Cortex of kidney (tissue), 1 donor: ENCODE measurements at places on chromosomes 6 and 20.

GRCh38 chr6:5084360-5084780 is 771 bp upstream of the PPP1R3G start:
- DNase-seq, result no peak

- no peak for DNase-seq
Observed at GRCh38 chr20:34069341-34070078, 42.5 kb downstream of the EIF2S2 start.

- no peak for DNase-seq
Observed at GRCh38 chr20:53104884-53105283, 132.7 kb downstream of the TSHZ2 start.

DNA sequence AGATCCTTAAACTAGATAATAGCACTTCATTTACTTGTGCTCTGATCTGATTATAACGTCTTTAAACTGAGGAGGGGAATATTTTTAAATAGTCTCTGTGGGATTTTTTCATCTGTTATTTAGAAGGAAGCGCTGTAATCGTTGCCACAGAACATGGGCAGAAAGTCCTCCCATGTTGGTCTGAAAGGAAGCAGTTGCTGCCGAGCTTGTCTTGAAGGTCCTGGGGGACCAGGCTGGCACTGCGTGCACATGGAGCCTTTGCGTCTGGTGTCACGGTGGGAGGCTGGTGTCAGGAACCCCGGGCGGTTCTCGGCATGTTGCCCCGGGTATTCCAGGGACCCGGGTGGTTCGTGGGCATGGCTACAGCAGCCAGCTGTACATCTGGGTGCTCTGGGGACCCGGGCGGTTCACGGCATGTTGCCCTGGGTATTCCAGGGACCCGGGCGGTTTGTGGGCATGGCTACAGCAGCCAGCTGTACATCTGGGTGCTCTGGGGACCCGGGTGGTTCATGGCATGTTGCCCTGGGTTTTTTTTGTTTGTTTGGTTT is 11.5 kb downstream of the TPD52L2 start:
- DNase-seq, result no peak

DNA sequence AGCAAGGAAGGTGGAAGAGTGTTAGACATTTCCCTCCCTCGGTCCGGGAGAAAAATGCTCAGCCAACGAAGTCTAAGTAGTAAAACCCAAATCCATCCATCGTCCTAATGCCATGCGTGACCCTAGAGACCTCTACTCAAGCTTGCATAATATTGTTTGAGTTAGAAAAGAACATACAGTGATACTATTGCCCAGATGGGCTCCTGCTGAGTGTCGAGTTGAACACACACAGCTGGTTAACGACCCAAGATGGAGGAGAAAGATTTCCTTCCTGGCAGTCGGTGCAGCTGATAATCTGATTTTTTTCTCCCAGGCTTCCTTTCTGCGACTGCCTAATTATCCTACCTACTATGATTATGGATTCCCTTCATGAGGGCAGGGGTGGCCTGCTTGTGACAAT is 164.4 kb upstream of the KCNG1 start:
- no peak for DNase-seq

- DNase-seq, result no peak
Observed at GRCh38 chr6:109454496-109455436, 806 bp downstream of the MICAL1 start.

DNA sequence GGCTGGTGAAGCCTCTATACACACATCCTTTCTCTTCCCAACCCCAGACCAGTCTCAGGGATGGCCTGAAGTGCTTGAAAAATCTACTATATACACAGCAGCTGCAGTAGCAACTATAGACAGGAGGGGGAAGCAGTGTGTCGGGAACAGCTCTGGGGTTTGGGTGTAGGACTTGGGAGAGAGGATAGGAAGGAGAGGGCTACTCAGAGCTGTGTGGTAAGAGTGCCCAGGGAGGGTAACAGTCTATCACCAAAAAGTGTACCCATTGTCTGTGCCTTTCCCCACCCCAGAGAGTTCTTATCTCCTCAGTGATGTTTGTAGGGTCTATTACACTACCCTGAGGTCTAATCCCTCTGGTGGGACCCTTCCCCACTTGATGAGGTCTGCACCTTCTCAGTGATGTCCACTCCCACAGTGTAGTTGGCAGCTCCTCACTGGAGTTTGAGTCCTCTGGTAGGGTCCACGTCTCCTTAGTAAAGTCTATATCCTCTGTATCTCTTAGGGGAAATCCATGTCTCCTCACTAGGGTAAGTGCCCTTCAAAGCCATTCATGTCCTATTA is 1.5 kb upstream of the GGT7 start:
- no peak for DNase-seq

DNA sequence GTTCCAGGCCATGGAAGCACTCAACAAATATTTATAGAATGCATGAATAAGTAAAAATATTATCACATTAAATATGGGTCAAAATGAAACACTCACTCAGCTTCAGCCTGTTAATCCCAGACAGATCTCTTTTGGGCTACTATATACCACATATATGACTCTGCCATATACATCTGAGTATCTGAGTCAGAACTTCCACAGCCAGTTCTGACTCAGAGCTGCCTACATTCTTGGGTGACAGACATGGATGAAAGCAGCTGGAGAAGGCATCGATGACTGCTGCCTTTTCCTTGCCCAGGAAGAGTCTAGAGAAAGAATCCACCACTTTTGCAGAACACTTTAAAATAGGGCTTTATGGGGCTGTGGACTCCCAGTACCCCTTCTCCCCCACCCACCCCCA is 11.5 kb upstream of the PDYN start:
- DNase-seq, result no peak

GRCh38 chr6:21846541-21847451 is 253.2 kb downstream of the SOX4 start:
- no peak for DNase-seq

DNA sequence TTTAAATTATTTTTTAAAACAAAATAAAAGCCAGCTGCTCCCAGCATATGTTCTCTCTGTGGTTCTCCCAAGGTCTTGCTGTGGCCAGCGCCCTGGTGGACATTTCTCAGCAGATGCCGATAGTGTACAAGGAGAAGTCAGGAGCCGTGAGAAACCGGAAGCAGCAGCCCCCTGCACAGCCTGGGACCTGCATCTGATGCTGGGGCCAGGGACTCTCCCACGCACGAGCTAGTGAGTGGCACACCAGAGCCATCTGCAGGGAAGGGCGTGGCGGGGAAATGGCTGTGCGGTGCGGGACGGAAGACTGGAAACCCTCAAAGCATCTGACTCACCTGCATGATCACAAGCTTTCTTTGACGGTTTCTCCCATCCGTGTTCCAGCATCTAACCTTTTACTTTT is 16.5 kb downstream of the GFRA4 start:
- DNase-seq, result no peak

GRCh38 chr20:11128220-11128718 is 454.5 kb upstream of the JAG1 start:
- no peak for DNase-seq

DNA sequence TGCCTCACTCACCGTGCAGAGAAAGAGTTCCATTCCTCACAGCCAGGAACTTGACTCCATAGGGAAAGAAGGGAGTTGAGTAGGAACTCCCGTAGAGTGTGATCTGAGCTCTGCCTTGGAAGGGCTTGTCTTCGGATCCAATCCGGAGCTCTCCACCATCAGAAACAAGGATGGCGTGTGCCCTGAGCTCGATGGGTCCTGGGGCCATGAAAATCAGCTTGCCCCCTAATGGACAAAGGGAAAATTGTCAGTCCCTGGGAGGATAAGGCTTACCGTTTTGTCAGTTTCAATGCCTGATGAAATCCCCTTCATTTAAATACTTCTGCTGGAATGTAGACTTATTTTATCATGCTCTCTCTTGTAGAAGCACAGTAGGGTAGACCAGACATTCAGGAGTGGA is 153.3 kb downstream of the PKHD1 start:
- no peak for DNase-seq

GRCh38 chr6:37357860-37358259 is 4.1 kb downstream of the RNF8 start:
- no peak for DNase-seq

GRCh38 chr6:71033171-71033570 is 76.3 kb upstream of the B3GAT2 start:
- DNase-seq, result no peak

DNA sequence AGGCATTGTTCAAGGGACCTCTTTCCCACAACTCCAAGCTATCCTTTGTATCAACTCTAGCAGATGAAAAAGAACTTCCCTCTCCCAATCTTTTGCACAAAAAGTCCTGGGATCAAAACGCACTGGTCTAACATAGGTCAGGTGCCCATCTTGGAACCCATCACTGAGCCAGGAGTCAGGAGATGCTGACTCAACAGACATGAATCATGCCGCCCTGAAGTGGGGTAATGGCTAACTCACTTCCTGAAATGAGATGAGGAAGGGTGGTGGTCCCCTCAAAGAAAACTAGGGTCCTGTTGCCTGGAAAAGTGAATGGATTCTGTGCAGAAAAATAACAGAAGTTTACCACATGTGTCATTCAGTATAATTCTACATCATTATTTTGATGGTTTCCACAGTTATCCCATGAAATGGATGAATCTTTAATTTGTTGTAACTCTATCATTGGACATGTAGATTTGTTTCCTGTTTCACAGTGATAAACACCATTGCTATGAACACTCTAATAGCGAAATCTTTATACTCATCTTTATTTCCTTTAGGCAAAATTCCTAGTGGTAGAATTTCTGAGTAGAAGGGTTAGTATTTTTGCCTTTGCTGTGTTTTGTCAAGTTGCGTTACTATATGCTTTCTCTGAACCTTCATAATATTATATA is 151.3 kb downstream of the SLC16A10 start:
- no peak for DNase-seq

DNA sequence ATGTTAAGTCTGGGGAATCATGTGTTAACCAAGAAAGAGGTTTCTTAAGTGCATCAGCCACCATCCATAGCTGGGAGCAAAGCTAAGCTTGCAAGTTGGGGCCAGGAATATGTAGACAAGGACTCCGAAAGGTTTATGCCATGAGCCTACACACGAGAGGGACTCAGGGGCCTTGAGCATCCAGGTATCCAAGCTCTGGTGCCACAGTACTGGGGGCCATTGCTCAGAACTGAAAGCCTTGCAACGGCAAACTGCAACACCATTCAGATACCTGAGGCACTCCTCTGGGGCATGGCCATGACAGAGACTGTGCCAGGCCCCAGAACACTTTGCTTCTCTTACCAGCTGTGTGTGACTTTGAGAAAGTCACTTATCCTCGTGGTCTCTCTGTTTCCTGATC is 27.6 kb downstream of the PRND start:
- no peak for DNase-seq

- no peak for DNase-seq
Observed at GRCh38 chr6:43737272-43738081, 32.5 kb upstream of the VEGFA start.

GRCh38 chr20:18639501-18639979 is 51.7 kb downstream of the DTD1 start:
- DNase-seq, result no peak

DNA sequence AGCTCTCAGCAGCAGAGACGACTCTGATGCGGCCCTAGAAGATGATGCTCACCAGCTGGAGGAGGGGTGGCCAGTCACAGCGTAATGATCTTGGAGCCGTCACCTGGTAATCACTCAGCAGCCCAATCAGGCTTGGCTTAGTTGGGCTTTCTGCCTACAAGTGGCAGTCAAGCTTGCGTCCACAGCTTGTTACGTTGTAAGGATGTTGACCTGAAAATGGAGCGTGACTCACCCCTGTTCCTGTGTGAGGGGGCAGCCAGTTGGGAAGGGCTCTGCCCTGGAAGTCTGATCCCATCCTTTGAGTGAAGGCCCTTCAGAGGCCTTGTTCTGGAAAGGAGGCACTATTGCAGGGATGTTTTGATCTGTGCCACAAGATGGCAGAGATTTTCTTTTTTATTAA is 49.8 kb downstream of the SPATA2 start:
- no peak for DNase-seq

GRCh38 chr6:133404151-133404550 is 163.0 kb downstream of the EYA4 start:
- DNase-seq, result no peak

GRCh38 chr6:115004204-115004603 is 661.4 kb upstream of the HS3ST5 start:
- DNase-seq, result no peak

DNA sequence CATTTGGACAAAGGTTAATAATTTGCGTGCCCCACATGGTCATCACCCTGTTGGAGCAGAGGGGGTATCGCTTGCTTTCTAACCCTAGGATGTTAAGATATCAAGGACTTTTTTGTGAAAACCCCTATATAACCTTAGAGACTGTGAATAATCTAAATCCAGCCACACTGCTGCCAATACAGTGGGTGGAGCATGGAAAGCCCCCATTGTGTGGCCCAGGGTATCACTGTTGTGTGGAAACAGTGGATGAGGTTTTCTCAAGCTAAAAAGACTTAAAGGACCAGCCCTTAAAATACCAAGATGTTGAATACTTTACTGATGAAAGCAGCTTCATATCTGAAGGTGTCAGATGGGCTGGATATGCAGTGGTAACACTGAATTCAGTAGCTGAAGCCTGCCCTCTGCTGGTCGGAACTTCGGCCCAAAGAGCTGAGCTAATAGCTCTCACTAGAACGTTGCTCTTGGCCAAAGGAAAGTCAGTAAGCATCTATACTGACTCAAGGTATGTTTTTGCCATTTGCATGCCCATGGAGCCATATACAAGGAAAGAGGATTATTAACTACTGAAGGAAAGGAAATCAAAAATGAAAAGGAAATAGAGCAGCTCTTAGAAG is 695.2 kb downstream of the PHF3 start:
- DNase-seq, result no peak

GRCh38 chr20:15965165-15965564 is 608.1 kb downstream of the KIF16B start:
- no peak for DNase-seq

GRCh38 chr6:31401403-31401802 is 2.0 kb upstream of the MICA start:
- no peak for DNase-seq

DNA sequence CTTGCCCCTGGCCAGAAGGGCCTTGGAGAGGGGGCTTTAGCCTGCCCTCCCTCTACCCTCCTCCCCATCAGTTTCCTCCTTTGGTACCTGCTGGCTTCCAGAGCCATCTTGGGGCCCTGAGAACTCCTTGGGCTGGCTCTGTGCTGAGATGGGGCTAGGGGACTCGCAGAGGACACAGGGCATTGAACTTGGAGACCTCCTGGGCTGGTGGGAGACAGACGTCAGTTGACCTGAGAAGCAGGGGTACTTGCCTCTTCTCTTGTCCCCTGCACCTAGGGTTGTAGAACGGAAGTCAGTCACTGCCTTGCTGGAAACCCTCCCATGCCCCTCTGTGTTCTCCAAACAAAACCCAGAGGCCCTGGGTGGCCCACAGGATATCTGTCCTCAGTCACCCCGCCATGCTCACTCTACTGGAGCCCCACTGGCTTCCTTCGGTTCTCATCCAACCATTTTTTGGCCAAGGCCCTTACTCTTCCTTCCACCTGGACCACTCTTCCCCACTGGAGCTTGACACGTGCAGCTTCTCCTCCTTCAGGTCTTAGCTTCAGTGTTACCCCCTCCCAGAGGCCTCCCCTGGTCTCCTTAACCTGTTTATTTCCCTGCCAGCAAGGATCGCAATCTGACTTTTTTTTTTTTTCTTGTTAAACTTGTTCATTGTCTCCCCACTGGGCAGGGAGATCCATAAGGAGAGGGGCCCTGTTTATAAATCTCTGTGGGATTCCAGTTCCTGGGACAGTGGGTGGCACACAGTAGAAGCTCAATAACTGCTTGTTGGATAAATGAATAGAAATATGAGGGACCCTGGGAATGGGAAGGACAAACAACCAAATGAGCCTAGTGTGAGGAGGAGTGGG is 971 bp downstream of the RBCK1 start:
- no peak for DNase-seq
